Hepatic stellate cell (primary cell): ENCODE measurements at places on chromosomes 12 and 14.
A peak's percentile ranks its signal among the peaks of the same experiment; 100 is the strongest.

GRCh38 chr12:130663514-130663913 lies 52.6 kb downstream of the RIMBP2 start:
- DNase-seq, result no peak

GRCh38 chr14:39576736-39577135 lies 144.5 kb upstream of the FBXO33 start:
- DNase-seq, result no peak

- peak; percentile 81 for DNase-seq
Measured at GRCh38 chr12:115341442-115341841, 657.5 kb upstream of the TBX3 start.

DNA sequence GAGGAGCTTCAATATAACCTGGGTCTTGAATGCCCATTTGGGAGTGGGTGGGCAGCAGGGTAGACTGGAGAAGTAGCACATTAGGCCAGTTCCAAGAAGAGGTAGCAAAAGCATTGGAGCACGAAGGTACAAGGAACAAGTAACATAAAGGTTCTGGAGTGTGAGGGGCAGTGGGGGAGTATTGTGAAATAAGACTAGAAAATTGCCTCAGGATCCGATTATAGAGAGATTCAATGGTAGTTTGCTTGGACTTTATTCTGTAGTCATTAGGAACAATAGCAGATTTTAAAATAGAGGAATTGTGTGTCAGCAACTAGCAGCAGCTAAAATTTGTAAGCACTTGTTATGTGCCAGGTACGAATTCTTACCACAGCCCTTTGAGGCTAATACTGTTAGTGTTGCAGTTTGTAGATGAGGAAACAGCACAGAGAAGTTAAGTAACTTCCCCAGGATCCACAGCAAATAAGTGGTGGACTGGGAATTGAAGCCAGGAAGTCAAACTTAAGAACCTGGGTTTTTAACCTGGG lies 61.8 kb downstream of the PPFIBP1 start:
- DNase-seq, result no peak

DNA sequence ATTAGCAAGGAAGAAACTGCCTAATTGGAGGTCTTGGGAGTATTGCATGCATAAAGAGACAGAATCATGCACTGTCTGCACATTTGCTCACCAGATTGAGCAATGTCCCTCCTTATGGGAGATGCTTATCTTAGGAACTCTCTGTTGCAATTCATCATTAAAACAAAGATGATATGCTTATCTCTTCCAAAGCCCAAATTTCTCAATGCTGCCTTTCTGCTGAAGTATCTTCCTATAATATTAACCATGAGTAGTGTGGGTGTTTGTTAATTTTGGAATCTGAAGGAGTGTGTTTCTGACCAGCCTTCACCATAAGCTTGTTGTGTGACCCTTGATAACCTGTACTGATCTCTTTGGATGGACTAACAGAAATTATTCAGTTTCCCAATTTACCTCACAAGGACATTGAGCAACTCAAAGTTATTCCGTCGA lies 1257.6 kb upstream of the FLRT2 start:
- no peak for DNase-seq

DNA sequence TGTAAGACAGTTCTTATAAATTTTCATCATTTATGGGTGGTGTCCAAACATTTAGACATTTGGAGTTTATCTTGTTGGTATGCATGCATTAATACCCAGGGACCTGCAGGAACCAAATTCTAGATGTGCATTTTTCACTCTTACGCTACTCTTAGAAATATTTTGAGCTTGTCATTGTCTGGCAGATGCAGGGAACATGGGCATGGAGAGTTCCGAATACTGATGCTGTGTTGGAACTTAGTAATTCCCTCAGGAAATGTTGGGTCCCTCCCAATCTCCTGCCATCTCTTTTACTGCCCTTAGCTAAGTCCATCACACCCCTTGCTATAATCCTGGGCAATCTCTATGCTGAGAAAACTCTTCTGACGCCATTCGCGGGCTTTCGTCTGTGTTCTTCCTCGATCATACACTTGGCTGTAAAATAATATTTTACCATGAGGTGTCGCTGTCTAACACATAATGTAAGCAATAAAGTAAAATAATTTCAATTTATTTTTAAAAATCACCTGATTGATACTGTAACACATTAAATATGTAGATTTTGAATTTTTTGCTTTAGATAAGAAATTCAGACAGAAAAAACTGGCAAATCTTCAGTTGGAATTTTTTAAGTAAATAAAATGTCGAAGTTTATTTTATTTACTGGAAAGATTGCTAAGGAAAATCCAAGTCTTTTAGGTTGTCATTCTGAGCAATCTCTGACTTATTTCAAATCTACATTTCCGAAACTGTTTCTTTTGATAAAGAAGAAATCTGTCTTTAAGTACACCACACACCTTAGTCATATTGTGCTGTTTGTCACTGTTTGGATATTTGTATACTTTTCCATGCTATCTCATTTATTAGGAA lies 304.1 kb upstream of the SSTR1 start:
- peak; percentile 8 for DNase-seq

- peak; percentile 85 for DNase-seq
Measured at GRCh38 chr12:116533343-116534251, 25.6 kb upstream of the MAP1LC3B2 start.

GRCh38 chr12:23253191-23253590 lies 628.2 kb downstream of the ETNK1 start:
- no peak for DNase-seq

DNA sequence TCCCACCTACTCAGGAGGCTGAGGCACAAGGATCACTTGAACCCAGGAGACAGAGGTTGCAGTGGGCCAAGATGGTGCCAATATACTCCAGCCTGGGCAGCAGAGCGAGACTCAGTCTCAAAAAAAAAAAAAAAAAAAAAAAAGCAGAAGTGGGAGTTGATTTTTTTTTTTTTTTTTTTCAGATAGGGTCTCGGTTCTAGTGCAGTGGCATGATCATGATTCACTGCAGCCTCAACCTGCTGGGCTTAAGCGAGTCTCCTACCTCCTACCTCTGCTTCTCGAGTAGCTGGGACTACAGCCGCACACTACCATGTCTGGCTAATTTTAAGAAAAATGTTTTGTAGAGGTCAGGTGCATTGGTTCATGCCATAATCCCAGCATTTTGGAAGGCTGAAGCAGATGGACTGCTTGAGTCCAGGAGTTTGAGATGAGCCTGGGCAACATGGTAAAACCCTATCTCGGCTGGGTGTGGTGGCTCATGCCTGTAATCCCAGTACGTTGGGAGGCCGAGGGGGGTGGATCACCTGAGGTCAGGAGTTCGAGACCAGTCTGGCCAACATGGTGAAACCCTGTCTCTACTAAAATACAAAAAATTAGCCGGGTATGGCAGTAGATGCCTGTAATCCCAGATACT lies 16.3 kb upstream of the HSP90AA1 start:
- DNase-seq, result no peak

DNA sequence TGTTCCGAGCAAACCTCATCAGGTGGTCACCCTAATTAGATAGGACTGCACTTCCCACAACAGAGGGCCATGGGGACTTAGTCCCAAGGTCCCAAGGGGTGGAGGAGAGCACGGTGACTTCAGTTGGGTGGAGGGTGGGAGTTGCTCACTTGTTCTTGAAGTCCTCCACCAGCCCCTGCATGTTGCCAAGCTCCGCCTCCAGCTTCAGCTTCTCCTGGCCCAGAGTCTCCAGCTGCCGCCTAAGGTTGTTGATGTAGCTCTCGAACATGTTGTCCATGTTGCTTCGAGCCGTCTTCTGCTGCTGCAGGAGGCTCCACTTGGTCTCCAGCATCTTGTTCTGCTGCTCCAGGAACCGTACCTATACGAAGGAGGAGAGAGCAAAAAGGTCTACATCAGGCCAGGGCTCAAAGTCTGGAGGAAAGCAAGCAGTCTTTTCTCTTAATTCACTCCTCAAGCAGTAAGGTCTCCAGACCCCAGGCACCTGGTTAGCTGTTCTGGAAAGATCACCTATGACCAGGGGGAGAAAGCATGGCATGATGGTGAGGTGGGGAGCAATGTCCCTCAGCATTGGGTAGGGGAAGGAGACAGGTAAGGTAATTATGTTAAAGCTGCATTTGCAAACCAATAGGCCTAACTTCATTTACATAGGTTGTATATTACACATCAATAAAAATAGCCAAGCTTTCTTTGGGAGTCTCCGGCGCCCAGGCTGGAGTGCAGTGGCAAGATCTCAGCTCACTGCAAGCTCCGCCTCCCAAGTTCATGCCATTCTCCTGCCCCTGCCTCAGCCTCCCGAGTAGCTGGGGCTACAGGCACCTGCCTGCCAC lies 2.9 kb downstream of the KRT8 start:
- DNase-seq, result no peak

DNA sequence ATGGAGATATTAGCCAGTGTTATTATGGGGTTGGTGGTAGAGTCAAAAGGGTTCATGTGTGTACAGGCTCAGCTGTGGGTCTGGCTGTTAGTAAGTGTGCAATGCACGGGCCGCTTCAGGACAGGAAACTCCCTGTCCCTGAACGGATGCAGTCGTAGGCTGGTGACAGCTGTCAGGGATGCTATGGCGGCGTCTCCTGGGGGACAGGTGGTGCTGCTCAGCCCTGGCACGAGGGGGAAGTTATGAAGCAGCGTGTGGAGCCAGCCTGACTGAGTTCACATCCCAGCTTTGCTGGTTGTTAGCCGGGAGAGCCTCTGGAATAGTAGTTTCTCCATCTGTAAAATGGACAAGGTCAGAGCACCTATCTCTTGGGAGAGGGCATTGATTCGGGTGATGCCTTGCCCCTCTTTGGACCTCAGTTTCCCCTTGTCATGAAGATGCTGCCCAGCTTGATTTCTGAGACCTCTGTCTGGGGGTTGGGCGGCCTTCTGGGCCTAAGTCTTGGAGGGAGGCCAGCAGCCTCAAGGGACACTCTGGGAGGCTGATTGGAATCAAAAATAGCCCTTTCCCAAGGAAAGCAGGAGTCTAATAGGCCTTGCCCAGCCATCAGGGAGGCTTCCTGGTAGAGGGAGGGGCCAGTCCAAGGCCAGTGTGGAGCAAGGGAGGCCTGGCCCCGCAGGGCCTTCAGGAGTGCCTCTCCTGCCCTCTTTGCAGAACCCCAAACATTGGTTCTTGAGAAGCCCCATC lies 7.1 kb downstream of the ASB2 start:
- peak; percentile 40 for DNase-seq

- no peak for DNase-seq
Measured at GRCh38 chr12:96015672-96016071, 19.5 kb upstream of the HAL start.

DNA sequence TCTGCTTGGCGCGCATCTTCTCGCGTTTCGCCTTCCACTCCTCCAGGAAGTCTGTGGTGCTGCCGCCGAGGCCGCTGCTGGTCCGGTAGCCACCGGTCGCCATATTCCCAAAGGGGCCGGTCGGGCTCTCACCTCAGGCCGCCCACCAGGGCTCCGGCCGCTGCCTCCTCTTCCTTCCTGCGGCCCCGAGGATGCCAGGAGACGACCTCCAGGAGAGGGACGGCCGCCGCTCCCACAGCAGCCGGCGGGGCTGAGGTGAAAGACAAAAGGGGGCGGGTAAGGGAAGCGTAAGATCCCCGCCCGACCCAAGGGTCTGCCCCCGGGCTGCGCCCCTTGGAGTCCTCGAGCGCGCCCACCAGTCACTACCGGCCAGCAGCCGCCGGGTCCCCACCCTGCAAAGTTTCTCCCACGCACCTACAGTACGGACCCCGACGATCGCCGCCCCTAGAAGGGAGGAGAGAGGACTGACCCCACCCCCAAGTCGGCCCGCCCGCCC lies 574 bp downstream of the PAWR start:
- DNase-seq, result peak; percentile 45

DNA sequence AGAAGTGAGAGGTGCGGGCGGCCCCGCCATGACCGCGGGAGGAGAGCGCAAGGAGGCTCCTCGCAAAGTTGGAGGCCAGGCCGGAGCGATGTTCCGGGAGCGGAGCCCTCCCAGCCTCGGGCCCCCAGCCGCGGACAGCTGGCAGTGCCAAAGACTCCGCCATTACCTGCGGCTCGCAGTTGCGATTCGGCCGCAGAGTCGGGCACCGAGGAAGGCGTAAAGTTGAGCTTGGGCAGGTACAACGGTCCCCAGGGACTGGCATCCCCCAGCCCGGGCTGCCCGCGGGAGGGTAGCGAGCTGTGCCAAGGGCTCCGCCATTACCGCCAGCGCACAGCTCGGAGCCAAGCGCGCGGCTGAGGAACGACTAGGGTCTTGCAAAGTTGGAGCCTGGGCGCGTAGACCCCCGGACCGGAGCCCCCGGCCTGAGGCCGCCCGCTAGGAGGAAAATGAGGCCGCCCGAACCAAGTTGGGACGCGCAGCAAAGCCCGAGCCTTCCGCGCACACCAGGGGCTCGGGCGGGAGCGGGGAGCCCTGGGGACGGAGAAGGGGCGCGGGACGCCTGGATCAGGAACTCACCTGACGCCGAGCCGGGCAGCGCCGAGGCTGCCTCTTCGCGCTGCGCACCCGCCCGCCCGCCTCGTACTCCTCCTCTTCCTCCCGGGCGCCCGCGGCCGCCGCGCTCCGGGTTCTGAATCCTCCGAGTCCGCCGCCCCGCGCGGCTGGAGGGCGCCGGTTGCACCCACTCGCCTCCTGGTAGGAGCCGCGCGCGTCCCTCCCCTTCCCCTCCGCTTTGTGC lies 677 bp downstream of the NOS1 start:
- DNase-seq, result no peak

DNA sequence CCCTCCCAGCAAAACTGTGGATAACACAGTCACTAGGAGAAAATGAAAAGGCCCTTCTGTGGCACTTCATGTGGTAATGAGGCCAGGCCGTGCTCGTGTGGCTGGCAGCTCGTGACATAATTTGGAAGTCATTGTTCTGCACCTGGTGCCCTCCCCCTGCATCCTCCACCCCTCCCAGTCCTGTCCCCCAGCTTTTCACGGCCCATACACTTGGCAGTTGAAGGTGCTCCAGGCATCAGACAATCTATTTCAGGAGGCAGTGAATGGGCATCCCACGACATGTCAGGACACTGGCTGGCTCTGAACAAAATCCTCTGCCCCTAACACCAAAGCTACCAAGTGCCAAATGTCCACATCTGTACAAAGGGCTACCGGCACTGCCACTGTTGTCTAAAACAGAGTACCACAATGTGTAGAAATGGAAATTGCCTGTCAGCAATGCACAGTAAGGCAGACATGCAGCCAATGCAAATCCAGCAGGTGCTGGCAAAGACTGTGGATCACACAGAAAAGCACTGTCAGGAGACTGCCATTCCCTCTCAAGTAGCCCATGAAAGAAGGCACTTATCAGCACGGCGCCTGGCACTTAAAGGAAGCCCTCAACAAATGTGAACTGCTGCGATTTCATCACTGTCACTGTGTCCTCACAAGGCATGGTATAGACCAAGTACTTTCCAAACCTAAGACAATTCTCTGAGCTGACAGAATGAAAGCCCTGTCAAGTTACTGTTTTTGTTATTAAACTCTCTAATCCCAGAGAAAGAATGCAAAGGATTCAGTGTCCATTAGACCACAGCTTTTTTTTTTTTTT lies 39.1 kb downstream of the CORO1C start:
- no peak for DNase-seq

DNA sequence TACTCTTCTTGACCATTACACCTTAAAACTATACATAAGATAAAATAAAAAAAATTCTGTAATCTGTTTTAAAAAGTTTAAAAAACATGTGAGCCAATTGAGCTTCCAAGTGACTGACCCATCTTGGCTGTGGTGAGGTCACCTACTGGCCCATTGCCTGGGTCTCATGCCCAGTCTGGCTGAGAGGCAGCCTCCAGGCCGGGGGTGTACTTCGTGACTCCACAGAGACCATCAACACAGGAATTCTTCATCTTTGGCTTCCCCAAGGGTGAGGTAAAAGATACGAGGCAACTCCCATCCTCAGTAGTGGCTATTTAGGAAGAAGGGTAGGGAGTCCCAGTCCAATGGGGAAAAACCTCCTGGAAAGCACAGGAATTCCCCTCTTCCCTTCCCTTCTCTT lies 113.2 kb downstream of the APAF1 start:
- DNase-seq, result no peak

GRCh38 chr12:53102883-53103807 lies at the start of gene SOAT2:
Gene SOAT2, plus strand, starts transcription at chr12:53103486. Its CDS starts 92 bp downstream, at chr12:53103578.
- no peak for DNase-seq
